ENCODE measurements at places on chromosomes 16 and 17.

- no peak for DNase-seq
Measured at GRCh38 chr17:77555741-77556291, 402.7 kb upstream of the TNRC6C start.

DNA sequence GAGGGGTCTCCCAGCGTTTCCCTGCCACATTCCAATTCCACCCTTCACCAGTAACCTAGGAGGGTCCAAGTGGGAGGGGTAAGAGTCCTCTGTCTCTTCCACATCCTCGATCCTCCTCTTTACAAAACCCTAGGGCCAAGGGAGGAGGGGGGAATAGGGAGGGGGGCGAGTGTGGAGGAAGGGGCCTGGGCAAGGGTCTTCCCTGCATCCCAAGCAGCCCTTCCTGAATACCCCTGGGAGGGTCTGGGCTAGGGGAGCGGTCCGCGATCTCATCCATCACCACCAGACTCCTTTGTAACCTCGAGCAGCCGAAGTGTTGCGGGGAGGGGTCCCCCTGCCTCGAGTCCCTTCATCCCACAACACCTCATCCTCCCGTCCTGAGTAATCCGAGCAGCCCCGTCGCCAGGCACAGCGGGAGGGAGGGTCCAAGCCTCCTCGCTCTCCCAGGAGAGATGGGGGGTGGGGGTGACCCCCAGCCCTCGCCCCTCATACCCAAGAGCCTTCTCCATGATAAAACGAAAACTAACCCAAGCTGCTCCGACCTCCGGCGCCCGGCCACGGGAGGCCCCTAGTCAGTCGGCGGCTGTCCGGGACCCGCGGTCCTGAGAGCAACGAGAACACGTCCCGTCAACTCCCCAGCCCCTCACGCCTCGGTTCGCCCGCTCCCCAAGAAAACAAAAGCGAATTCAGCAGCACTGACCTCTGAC, 502 bp downstream of the SMPD3 start:
- no peak for DNase-seq

GRCh38 chr16:22614271-22614947, 103.7 kb downstream of the NPIPB5 start:
- DNase-seq = no peak

GRCh38 chr16:46991729-46992704, 18.5 kb upstream of the DNAJA2 start:
- DNase-seq = no peak

- no peak for DNase-seq
Measured at GRCh38 chr16:50457979-50458491, 89.2 kb upstream of the BRD7 start.

DNA sequence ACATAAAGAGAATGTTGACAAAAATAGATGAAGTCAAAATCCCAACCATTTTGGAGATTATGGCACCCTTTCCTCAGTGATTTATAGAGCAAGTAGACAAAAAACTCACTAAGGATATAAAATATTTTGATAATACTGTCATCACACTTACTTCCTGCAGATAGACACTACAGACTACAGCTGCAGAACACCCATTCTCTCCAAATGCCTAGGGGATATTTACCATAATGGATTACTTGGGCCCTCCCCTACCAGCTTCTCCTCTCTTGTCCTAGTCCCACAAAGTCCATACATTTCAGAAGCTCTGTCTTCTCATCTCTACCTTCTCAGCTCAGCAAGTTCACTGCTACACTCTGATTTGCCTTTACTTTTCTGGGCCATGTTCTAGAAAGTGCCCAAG, 37.2 kb upstream of the CCNF start:
- no peak for DNase-seq

DNA sequence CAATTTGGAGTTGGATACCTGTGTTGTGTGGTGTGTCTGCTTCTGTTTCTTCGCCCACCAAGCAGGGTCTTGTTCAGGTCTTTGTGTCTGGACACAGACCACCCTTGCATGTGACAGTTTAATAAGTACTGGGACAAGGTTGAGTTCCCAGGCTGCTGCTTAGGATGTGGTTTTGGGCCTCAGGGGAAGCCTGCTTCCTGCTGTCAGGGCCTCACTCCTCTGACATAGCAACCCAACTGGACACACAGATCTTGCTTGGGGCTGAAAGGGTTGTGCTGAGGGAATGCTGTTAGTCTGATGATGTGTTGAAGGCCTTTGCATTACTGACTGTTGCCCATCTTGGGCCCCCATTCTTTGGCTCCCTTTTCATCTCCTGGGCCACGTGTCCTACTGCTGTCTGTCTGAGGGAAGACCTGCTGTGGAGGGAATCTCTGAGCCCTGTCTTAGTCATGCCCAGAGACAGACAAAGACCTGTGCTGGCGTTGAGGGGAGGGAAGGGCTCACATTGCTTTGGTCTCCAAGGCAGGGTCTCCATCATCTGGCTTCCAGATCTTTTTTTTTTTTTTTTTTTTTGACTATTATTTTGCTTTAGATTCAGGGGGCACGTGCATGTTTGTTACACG, 4.7 kb upstream of the TGFB1I1 start:
- DNase-seq = no peak

- DNase-seq = peak; percentile 10
Measured at GRCh38 chr17:15490634-15491261, 23.3 kb upstream of the CDRT4 start.

- DNase-seq = no peak
Measured at GRCh38 chr17:67151717-67152116, 93.3 kb downstream of the HELZ start.

DNA sequence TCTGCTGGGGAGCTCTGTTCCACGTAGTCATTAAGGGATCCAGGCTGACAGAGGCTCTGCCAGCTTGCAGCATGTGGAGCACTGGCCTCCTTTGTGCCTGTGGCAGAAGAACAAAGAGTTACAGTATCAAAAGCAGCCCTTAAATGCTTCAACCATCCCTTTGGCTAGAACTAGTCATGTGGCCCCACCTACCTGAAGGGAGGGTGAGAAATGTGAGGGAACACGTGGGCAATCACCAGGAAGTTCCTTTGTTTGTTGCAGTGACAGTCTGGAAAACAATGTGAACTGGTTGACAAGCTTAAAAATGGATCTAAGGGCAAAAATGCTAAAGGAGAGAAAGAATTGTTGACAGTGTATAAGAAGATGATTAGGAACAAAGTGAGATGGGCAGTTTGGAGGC, 290.4 kb upstream of the HSBP1 start:
- DNase-seq = no peak

DNA sequence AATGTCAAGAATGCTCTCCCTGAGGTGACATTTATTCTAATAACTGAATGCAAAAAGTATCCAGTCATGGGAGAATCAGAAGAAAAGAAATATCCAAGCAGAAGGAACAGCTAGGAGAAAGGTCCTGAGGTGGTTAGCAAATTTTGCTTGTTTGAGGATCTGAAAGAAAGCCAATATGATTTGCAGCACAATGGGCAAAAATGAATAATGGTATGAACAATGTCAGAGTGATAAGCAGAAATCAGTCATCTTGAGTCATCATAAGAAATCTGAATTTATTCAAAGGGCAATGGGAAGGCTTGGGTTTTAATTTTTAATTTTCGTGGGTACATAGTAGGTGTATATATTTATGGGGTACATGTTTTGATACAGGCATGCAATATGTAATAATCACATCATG, 68.5 kb downstream of the BRIP1 start:
- no peak for DNase-seq

- no peak for DNase-seq
Measured at GRCh38 chr16:5678371-5678770, 580.8 kb upstream of the EEF2KMT start.

GRCh38 chr17:44219108-44219615, 313 bp downstream of the UBTF start:
- DNase-seq = peak; percentile 45

GRCh38 chr16:60821661-60822060, 1214.6 kb downstream of the CDH8 start:
- DNase-seq = no peak

DNA sequence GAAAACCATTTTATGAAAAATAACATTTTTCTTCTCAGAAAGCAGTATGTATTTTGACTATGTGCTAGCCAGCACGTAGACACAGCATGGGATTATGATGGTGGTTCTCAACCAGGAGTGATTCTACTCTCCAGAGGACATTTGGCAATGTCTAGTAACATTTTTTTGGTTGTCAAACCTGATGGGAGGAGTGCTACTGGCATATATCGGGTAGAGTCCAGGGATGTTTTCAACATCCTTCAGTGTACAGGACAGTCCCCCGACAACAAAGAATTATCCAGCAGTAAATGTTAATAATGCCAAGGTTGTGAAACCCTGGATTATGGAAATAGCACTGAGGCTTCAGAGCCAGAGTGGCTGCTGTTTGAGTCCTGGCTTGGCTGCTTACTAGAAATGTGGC, 27.7 kb downstream of the AP2B1 start:
- no peak for DNase-seq

- no peak for DNase-seq
Measured at GRCh38 chr17:69335058-69335457, 8.1 kb upstream of the ABCA5 start.

DNA sequence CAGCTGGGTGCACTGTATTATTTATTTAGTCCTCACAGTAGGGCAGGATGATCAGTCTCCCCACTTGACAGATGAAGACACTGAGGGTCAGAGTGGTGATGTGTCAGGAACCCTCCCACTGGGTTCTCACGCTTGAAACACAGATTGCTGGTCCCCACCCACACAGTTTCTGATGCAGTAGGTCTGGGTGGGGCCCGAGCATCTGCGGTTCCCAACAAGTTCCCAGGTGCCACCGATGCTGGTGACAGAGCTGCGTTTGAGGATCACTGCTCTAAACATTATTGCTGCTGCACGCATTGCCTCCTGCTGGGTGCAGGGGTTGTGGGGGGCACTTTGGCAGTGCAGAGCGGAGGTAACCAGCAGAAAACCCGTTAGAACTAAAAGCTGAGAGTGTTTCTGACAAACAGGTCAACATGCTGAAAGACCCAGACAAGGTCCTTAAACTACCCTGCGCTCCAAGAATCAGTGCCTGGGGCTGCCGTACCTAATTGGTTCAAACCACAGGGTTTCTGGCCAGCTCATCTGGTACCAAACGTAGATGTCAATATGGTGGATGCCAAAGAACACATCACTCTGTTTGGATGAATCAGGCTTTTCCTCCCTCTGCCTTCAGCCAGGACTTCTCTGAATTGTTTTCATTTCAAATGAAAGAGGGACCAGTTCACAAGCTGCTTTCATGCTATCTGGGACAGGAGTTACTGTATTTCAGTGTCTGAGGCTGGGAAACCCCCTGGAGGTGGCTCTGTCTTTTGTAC, 76.0 kb downstream of the ABCC1 start:
- DNase-seq = peak; percentile 45

- DNase-seq = no peak
Measured at GRCh38 chr16:50695017-50696000, 1.9 kb downstream of the NOD2 start.

DNA sequence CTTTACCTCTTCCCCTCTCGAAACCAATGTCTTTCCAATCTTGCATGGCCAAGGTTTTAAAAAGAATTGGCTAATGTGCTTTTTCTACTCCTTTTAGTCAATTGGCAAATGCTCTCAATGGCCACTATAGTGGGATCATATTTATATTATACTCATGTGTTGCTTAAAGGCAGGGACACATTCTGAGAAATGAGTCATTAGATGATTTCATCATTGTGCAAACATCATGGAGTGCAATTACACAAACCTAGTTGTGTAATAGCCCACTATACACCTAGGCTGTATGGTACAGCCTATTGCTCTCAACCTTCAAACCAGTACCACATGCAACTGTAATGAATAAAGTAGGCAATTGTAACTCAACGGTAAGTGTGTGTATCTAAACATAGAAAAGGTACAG, 180.9 kb downstream of the HS3ST3A1 start:
- DNase-seq = no peak

DNA sequence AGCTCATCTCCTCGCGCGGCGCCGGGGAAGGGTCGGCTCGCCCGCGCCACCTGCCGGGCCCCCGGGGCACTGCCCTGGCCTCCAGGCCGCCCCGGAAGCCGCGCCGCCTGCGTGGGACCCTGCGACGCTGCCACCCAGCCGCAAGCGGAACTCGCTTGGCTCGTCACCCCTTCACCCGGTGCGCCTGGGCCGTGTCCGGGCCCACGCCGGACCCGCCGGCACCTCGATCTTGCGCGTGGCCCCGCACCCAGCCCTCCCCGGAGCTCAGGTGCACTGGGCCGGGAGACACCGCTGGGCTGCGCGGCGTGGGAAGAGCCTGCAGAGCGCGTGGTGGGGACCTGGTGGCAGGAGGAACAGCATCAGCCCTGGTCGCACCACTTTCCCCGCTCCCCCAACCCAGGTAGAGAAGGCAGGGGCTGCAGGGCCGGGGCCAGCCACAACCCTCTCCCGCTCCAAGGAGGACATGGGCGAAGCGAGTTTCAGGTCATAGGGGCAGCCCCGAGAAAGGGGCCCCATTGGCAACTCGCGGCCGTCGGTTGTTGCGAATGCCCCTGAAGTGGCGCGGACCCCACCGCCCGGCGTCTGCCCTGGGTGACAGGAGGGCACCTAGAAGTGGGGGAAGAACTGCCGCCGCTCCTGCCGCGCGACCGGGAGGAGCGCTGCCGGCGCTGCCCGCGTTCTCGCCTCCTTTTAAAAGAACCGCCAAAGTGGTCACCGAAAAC, 363 bp upstream of the MIF4GD start:
- peak; percentile 83 for DNase-seq

GRCh38 chr17:8821446-8822105, 22.4 kb upstream of the MFSD6L start:
- no peak for DNase-seq

GRCh38 chr17:3536716-3537115, 20.9 kb downstream of the TRPV3 start:
- DNase-seq = no peak

GRCh38 chr17:45334701-45335677, 18.2 kb upstream of the MAP3K14 start:
- DNase-seq = no peak

DNA sequence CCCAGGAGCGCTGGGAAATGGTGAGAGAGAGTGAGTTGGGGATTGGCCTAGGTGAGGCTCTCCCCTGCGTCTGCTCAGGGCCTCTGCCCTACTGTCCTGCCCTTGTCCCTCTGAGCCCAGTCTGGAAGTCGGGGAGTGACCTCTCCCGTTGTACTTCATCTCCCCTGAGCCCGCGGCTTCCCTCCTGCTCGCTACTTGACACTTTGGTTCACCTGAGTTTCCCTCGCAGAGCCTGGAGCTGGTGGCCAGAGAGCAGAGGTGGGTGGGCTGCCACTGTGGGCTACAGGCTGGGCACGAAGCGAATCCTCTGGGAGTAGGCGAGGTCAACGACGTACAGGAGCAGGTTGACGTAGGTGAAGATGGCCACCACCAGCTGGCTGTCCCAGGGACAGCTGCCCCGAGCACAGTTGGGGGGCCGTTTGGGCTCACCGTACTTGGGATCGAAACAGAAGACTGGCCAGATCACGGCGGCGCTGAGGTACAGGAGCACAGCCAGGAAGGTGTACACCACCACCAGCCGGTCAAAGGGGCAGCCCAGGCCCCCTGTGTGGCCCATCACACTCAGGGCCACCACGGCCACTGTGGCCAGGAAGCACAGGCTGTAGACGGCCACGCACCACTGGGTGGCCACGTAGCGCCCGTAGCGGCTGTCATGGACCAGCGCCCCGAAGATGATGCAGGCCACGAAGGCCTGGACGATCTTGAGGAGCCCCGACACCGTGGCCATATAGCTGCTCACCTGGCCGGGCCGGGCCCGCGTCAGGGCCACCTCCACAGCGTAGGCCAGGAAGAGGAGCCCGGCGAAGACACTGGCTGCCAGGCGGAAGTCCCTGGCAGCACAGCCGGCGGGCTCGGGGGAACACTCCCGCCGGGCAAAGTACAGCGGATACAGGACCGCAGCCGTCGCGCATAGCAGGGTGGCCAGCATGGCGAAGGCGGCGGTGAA, 3.7 kb upstream of the PYCR1 start:
- DNase-seq = no peak

Measured in activated CD4-positive, alpha-beta T cell treated with anti-CD3 and anti-CD28 coated beads for 24 hours (primary cell).